ENCODE measurements at places on chromosomes 6 and 20.

GRCh38 chr6:1662534-1662933, 52.8 kb downstream of the FOXC1 start:
- DNase-seq = no peak

GRCh38 chr6:112372226-112372806, 25.2 kb downstream of the RFPL4B start:
- peak; percentile 73 for DNase-seq

GRCh38 chr20:59933849-59934585, 580 bp upstream of the SYCP2 start:
- DNase-seq = peak; percentile 62

- peak; percentile 13 for DNase-seq
These were observed 24.7 kb downstream of the TRAF3IP2 start for GRCh38 chr6:111580826-111581505.

DNA sequence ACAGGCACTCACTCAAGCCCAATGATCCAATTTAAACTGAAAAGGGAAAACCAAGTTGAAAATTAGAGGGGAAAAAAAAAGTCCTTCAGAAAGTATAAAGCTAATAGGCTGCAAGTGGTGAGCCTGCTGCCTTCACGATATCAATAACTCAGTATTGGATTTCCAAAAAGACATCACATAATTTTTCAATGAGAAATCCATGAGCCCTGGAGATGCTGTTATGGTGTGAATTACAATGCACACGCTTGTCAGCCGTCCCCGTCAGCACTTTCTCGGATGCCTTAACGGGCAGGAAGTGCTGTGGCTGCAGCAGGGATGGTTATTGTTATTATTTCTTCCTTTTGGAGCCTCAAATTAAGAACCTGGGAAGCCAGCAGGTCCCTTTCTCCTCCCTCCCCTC, 138.5 kb downstream of the DHX35 start:
- no peak for DNase-seq

GRCh38 chr6:145562771-145563615, 172.3 kb downstream of the EPM2A start:
- no peak for DNase-seq

- DNase-seq = no peak
These were observed 38.7 kb downstream of the UQCC2 start for GRCh38 chr6:33672808-33673207.

GRCh38 chr6:162670345-162670744, 57.2 kb downstream of the PRKN start:
- no peak for DNase-seq

DNA sequence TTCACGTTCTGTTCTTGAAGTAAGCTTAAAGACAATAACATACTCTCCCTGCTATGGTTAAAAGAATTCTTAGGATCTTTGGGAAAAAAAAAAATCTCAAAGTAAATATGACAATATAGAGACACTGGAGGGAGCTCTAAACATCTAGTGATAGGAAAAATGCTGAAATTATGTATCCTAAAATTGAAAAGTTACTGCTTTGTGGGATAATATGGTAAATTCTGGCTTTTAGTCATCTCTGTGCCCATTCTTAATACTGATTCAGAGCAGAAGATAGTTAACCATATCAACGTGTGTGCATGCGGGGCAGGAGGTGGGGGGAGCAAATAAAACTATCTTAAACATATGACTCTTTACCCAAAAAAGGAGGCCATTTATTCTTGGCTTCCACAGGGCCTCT, 165.4 kb downstream of the GMPR start:
- peak; percentile 16 for DNase-seq

- DNase-seq = no peak
These were observed 124.1 kb downstream of the PREX1 start for GRCh38 chr20:48703511-48704219.

GRCh38 chr20:58461104-58461503, 54.1 kb downstream of the APCDD1L start:
- DNase-seq = no peak

- DNase-seq = no peak
These were observed 110.9 kb downstream of the RPP40 start for GRCh38 chr6:4892785-4893485.

- no peak for DNase-seq
These were observed 141.5 kb downstream of the KLHL32 start for GRCh38 chr6:97066056-97066455.

- DNase-seq = no peak
These were observed 66.0 kb downstream of the KIZ start for GRCh38 chr20:21191839-21192238.

GRCh38 chr6:41247882-41248705, 19.9 kb downstream of the TREML4 start:
- DNase-seq = no peak

DNA sequence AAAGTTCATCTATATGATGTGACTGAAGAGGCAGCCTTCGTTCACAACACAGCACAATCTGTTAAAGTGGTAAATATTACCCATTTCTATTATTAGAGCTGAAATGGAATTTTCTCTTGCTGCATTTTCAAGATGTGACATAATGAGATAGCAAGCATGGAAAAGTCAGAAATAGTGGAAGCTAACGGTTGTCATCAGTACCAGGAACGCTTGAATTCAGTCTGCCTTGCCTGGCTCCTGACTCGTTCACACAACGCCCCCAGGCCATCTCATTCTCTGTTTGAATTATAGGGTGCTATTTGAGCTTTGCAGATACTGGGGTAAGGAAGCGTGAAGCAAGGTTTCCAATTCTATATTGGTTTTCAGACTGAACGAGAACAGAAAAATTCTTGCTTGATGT, 116.5 kb upstream of the MAP3K7 start:
- DNase-seq = no peak

DNA sequence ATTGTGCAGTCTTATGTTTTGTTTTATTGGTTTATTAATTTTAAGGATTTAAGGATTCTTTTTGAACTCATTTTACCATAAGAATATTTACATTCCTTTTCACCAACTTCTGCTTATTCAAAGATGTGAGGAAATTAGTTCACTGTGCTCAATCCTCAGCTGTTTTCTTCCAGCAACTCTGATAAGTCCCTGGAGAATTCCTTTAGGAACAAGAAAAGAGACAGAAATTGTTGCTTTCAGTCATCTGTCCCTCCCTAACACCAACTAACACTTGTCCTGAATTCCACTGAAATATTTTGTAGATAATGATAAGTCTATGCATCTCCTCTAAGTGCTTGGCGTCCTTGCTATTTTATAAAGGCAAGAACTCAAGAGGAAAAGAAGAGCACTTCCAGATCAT, 334.8 kb upstream of the MARCKS start:
- DNase-seq = no peak

GRCh38 chr6:11462742-11463397, 74.7 kb upstream of the TMEM170B start:
- DNase-seq = no peak

GRCh38 chr20:9243986-9244385, 175.1 kb downstream of the PLCB4 start:
- no peak for DNase-seq

DNA sequence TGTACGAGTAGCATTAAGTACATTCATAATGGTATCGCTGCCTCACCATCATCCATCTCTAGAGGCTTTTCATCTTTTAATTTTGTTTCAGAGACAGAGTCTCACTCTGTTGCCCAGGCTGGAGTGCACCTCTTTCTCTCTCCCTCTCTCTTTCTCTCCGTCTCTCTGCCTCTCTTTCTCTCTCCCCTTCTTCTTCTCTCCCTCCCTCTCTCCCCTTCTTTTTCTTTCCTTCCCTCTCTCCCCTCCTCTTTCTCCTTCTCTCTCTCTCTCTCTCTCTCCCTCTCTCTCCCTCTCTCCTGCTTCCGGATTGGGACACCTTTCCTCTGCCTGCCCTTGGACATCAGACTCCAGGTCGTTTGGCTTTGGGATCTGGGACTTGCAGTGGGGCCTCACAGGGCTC, 17.6 kb upstream of the TAF4 start:
- no peak for DNase-seq

DNA sequence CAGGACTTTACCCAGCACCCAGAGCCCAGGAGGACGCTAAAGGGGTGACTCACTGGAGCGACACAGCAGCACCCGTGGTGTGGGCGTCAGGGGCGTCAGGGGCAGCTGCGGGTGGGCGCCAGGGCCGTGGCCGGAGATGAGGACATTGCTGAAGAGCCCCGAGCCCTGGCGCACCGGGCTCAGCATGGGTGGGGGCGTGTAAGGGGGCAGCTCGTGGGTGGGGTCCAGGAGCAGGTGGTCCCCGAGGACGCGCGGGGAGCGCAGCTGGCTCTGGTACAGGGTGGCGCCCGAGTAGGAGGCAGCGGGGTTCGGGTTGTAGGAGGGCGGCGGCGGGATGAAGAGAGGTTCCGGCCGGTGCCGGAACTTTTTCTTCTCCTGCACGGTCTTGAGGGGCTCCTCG, 41.6 kb upstream of the MRPS10 start:
- DNase-seq = no peak

DNA sequence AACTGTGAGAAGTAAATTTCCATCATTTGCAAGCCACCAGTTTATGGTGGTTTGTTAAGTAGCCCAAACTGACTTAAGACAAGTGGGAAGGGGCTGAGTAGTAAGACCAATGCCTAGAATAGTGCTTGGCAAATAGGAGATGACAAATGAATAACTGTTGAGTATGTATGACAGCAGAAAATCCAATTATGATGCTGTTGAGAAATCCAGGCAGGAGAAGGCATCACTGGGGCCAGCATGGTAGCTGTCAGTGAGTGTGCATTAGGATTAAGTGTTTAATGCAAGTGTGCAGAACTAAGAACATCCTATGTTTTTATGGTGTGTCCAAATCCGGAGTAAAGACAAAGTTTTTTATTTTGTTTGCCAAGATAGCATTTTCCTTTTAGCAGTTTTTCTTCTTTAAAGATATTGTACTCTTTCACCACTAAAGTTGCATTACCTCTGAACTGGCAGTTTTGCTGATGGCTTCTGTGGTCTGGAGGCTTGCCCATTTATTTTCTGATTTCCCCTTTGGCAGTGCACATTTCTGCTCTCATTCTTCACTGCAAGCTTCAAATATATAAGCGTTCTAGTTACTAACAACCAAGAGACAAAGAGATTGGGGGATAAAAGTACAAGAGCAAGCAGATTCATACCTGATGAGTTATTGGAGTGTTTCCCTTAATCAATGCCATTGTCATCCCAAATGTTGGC, 289.7 kb downstream of the KCNQ5 start:
- DNase-seq = peak; percentile 83

- peak; percentile 89 for DNase-seq
These were observed 117.3 kb downstream of the OPRM1 start for GRCh38 chr6:154156135-154156896.

- DNase-seq = no peak
These were observed 53.1 kb upstream of the EIF2S2 start for GRCh38 chr20:34165018-34165619.

DNA sequence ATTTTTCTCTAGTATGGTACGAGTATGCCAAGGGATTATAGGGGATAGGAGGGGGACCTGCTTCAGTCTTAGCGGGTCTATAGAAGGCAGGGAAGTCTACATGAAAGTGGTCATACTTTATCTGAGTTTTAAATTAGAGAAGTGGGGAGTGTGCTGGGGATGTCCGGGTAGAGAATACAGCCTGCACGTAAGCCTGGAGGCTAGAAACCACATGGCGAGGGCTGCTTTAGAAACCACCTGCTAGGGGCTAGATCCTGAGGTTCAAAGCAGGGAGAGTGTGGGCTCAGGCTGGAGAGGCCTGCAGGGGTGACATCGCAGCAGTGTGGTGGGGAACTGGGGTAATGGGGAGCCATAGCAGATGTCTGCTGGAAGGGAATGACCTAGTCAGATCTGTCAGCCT, 85.2 kb downstream of the VEGFA start:
- no peak for DNase-seq

GRCh38 chr6:101433141-101433540, 39.6 kb downstream of the GRIK2 start:
- no peak for DNase-seq

- no peak for DNase-seq
These were observed 145.9 kb downstream of the IPCEF1 start for GRCh38 chr6:154210678-154211077.

- DNase-seq = no peak
These were observed 66.0 kb upstream of the RIN2 start for GRCh38 chr20:19692100-19692499.

GRCh38 chr6:43124481-43124880, 46.6 kb upstream of the SRF start:
- no peak for DNase-seq

GRCh38 chr6:108675226-108676200, 114.8 kb downstream of the FOXO3 start:
- DNase-seq = no peak

DNA sequence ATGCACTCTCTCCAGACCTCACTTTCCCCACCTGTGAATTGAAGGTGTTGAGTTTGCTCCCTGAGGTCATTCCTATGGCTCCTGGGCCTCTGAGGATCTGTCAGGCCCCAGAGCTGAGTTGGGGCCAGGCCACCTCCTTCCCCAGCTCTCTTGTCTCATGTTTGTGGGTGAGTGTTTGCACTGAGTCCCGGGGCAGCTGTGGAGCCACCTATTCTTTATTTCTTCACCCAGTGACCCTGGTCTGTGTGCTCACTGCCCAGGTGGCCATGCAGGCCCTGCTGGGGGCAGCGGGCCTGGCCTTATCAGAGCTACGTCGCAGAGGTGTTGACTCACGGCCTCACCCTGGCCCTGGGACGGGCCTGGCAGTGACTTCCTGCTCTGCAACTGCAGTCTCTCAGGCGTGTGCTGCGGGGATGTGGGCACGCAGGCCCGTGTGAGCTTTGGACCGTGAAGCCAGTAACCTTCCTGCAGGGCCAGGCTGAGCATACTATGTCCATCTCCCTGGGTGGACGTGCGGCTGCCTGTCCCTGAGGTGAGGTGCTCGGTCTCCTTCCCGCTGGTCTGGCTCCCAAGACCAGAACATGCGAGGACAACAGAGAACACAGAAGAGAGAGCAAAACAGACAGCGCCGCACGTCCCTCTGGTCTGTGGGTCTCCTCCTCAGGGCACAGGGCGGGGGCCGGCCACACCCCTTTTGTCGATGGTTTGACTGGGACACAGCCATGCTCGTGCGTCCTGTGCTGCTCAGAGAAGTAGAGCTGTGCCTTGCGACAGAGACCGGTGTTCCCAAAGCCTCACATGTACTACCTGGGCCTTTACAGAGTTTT, 12.1 kb downstream of the TMEM181 start:
- DNase-seq = no peak

DNA sequence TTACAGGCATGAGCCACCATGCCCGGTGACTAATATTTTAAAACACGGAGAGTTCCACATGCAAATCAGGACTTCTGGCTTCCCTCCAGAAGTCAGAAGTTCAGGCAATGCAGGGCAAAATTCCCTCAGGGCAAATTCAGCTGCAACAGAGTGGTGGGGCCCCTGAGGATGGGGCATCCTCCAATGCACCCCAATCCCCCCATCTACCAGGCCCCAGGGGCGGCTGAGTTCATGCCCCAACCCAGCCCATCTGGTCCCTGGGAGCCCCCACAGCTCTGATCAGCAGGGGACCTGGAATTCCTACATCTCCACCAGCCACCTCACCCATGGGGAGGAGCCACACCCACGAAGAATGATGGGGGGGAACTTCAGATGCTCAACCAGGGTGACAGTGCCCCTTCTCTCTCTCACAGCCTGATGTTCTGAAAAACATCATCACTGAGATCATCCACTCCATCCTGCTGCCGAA, 22.6 kb downstream of the BPIFB1 start:
- no peak for DNase-seq

DNA sequence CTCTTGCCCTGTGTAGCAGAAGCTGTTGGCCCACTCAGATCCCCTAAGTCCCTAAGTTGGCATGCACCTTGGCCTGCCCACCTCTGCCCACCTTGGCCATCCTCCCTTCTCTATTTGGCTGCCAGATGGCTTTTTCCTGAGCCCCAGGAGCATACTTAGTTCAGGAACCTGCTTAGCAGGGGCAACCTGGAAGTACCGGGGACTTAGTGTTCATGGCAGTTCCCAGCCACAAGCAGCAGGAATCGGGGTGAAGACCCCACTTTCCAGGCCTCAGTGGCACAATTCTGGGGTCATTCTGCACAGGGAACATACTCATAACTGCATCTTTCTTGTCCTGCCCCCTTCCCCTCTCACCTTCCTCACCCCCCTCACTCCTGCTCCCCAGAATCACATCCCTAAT, 158.0 kb upstream of the PMEPA1 start:
- DNase-seq = no peak
